Chondrocyte (in vitro differentiated cells): ENCODE measurements at places on chromosomes 5 and 9. TPM values are rescaled to one million over a fixed set of nuclear protein-coding genes. Genes with fewer than 3 reads are reported as not detected.

Gene WNT8A
- not detected in 3 replicates for total RNA-seq

Gene RNF183
- total RNA-seq: not detected in 3 replicates

Gene UGCG
- total RNA-seq: 17.1 to 31.3 TPM (median 30.9 TPM) in 3 replicates

Gene PCDHGA4
- 0.72 to 1.4 TPM (median 0.94 TPM) in 3 replicates for total RNA-seq

Gene ABLIM3
- 7.6 to 16.0 TPM (median 15.4 TPM) in 3 replicates for total RNA-seq

Gene GAPT
- total RNA-seq: not detected in 3 replicates

Gene CRHBP
- total RNA-seq: 0.40 TPM in 1 of 3 replicates, not detected in the others

Gene GKAP1
- total RNA-seq: 1.7 to 2.6 TPM (median 1.9 TPM) in 3 replicates

Gene TAF11L10
- not detected in 3 replicates for total RNA-seq

Gene CACNA1B
- total RNA-seq: 0.31 to 3.8 TPM (median 3.7 TPM) in 3 replicates

Gene EHMT1
- 59.6 to 92.3 TPM (median 61.0 TPM) in 3 replicates for total RNA-seq
